Left forelimb (tissue), 1 donor: ENCODE measurements at places on chromosomes 16 and 17.

GRCh38 chr16:57039148-57039812, 49.9 kb downstream of the NLRC5 start:
- no peak for DNase-seq

DNA sequence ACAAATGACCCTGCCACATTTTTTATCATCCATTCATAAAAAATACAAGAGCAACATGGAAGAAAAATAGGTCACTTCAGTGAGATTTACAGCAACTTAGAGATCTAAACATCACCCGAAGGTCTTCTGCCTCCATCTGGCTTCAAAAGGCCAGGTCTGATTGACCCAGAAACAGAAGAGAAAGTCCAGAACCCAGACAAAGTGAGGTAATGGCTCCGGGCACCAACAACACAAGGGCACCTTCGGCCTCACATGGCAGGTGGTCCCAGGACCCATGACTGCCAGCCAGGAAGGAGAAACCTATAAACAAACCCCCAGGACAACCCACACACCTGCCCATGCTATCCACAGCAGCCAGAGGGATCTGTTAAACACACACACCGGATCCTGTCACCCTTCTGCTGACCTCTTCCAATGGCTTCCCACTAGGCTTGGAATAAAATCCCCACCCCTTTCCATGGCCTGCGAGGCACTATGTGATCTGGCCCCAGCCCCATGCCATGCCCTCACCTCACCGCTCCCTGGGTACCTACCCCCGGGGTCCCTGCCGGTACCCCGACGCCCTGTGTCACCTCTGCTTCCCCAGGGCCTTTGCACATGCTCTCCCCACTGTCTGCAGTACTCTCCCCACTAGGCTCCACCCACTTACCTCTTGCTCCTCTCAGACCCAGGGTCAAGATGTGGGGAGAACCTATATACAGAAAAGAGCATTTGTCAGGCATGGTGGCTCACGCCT, 149.1 kb downstream of the ZNF423 start:
- DNase-seq, result no peak

- peak; percentile 91 for DNase-seq
Measured at GRCh38 chr16:86566601-86566965, at the start of gene FOXC2. Gene FOXC2 (plus strand): TSS chr16:86566829. CDS start chr16:86567336, 507 bp downstream.

DNA sequence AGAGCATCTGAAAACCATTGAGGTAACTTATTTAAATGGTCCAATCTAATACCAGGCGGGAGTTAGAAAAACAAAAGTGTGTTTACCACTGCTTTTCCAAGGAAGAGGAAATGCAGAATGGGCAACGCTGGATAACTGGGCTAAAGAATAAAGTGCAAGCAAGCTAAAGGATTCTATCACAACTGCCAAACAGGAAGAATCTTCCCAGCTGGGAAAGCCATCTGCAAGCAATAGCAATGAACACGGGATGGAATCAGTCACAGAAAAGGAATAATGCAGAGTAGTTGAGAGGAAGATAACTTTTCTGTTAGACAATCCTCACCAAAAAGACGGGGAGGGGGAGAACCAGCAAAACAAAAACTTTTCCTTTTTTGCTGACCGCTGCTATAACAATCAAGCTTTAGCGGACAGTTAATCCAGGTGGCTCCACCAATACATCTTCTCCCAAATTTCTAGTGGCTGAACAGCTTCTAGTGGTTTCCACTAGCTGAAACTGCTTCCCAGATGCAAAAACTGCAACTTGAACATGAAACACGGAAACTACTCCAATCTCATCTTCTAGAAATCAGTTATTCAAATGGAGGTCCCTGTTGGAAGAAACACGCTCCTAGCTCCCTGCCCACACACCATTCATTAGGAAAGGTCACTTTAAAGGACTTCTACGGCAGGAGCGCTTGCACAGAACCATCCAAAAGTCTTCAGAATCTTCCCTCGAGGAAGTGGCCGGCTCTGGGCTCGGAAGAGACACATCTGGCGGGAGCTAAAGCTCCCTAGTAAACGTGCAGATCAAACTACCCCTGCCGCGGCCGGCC, 929 bp downstream of the TMEM11 start:
- no peak for DNase-seq

- DNase-seq, result peak; percentile 47
Measured at GRCh38 chr17:75647921-75648320, 14.7 kb downstream of the SMIM5 start.

GRCh38 chr17:15381707-15382106, 40.3 kb upstream of the TEKT3 start:
- DNase-seq, result no peak

DNA sequence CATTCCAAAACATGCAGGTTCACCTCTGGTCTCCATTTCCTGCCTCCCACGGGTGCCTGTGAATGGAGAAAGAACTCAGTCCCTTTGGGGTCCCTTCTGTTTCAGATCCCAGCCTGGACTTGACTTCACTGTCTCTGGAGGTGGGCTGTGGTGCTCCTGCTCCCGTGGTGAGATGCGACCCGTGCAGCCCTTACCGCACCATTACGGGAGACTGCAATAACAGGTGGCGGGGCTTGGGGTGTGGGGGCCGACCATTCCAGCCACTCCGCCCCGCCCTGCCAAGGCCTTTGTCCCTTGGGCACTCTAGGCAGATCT, 10.5 kb downstream of the LPO start:
- no peak for DNase-seq

- DNase-seq, result no peak
Measured at GRCh38 chr17:38419508-38419981, 8.7 kb upstream of the ARHGAP23 start.

GRCh38 chr17:74599448-74599939, 7.4 kb upstream of the CD300LD start:
- no peak for DNase-seq

DNA sequence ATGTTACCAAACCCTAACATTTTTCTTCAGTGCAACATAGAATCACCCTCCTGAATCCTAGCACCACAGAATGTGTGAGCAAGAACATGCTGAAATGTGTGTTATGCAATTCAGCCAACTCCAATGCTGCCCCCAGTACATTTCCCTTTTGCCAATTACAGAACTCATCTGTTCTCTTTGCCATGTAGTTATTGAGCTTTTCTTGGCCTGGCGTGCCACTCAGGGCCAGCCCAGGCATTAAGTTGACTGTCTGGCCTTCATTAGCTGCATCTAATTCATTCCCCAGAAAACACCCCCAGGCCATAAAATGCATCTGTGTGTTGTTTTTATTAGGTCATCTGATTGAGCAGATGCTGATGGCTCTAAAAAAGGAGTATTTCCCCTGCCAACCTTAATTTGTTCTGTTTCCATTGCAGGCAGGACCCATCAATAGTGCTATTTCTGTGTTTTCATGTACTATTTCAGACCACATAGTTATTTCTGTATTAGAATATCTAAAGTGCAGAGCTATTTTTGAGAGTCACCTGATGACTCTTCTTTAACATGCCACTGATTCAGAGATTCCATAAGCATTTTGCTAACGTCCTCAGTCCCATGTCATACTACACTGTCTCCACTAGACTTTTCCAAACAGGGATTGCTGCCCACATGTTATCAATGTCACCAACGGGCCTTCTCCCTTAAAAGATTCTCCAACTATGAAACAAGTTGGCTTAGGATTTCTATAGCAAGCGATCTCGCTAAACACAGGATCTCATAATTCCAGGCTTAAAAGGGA, 969.7 kb downstream of the CDH11 start:
- DNase-seq, result no peak

DNA sequence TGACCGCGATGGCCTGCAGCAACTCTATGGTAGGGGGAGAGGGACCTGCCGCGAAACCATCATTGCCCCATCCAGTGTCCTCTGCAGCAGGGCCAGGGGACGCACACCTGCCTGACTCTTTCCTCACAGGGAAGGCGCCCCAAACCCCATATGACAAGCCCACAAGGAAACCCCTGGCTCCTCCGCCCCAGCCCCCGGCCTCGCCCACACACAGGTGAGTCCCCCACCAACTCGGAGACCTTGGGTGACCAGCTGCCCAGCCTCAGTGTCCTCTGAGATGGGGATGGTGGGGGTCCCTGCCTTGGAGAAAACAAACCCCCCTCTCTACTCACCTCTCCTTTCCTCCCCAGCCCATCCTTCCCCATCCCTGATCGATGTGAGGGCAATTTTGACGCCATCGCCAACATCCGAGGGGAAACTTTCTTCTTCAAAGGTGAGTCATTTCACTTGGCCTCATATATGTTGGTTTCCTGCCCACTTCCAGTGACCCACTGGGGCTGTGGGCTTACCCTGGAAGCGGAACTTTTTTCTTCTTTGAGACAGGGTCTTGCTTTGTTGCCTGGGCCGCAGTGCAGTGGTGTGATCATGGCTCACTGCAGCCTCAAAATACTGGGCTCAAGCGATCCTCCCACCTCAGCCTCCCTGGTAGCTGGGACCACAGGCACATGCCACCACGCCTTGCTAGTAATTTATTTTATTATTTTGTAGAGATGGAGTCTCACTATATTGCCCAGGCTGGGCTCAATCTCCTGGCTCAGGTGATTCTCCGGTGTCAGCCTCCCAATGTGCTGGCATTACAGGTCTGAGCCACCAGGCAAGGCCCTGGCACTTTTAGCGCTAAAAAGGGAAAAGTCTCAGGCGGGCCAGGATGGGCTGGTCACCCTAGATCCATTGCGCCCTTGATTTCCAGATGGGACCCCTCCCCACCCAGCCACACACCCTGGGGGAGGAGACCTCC, 8.0 kb upstream of the IL32 start:
- DNase-seq, result no peak

GRCh38 chr17:80689129-80689619, 144.5 kb downstream of the RPTOR start:
- no peak for DNase-seq

DNA sequence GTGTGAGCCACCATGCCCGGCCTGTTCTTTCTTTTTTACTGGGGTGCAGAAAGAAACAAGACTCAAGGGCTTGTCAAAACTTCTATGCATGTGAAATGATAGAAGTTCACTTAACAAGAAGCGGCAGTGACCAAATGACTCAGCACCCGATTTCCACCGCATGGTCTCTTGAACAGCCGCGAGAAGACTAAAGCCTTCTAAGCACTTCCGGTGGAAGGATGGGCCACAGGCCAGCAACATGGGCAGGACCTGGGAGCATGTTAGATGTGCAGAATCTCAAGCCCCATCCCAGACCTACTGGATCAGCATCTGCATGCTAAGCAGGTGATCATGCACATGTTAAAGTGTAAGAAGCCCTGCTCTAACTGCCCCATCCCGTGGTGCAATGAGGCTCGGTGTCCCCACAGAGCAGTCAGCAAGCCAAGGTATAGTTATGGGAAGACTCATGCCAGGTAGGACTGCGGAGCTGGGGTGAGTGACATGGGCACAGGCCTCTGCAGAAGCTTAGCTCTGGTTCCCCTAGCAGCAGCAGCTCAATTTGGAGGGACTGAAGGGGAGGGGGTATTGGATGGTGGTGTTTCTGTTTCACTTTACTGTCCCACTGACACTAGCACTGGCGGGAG, 88.5 kb upstream of the HNF1B start:
- no peak for DNase-seq

DNA sequence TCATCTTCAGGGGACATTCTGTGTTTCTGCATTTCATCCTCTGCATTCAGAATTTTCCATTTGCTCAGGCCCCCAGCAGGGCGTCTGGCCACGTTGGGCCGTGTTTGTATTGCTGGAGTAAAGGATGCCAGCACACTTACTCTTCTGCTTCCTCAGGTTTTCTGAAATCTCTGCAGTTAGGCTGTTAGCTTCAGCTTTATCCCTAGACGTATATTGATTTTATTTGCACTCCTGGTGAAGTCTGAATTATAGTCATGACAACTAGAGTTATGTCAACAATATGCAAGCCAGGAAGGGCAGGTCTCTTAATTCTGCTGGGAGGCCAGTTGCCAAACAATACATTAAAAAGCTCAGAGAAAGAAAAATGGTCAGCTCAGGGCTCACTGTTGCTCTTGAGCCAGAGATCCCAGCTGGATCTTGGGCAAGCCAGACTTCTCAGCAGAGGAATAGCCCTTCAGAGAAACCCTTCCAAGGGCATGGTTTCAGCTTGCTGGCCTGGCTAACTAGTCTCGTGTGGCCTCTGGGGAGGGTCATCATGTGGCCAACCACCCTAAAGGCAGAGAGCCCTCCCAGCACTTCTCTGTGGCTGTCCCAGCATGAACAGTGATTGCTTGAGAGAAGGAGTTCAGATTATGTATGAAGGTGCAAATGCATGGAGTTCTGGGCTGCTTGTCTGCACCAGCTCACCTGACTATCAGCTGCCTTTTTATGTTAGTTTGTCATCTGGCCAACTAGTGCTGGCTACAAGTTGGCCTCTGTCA, 110.2 kb upstream of the CACNG5 start:
- no peak for DNase-seq

- DNase-seq, result no peak
Measured at GRCh38 chr17:82202981-82203380, 9.7 kb downstream of the CCDC57 start.

DNA sequence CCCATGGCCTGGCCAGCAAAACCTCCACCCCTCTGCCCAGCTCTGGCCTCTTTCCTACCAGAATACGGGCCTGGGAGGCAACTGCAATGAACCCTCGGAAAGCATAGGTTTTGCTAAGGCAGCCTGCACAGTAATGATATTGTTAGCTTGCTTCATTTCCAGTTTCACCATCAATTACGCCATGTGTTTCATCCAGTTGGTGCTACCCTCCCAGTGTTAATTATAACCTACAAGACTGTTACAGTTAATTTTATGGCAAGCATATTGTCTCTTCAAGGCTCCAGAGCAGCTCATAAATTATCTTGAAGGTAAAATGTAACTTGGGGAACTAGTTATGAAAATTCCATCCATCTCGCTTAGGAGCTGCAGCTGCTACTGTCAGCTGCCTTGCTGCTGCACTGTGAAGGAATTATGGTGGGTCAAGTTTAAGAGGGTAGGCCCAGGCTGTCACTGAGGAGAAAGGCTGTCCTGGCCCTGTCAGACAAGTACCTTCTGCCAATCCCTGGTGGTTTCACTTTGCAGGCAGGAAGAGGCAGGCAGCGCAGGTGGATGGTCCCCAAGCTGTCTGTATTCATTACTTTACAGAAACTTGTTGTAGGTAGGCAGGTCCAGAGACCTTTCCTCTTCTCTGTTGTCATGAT, 242.9 kb downstream of the FTO start:
- no peak for DNase-seq
